Stimulated activated CD8-positive, alpha-beta memory T cell treated with anti-CD3 and anti-CD28 coated beads, Interleukin-2, amount 100 ng/mL, for 48 hours (primary cell): ENCODE measurements at places on chromosomes 11 and 22.

- DNase-seq, result peak; percentile 10
Measured at GRCh38 chr22:27134315-27134701, 476.9 kb downstream of the MIAT start.

DNA sequence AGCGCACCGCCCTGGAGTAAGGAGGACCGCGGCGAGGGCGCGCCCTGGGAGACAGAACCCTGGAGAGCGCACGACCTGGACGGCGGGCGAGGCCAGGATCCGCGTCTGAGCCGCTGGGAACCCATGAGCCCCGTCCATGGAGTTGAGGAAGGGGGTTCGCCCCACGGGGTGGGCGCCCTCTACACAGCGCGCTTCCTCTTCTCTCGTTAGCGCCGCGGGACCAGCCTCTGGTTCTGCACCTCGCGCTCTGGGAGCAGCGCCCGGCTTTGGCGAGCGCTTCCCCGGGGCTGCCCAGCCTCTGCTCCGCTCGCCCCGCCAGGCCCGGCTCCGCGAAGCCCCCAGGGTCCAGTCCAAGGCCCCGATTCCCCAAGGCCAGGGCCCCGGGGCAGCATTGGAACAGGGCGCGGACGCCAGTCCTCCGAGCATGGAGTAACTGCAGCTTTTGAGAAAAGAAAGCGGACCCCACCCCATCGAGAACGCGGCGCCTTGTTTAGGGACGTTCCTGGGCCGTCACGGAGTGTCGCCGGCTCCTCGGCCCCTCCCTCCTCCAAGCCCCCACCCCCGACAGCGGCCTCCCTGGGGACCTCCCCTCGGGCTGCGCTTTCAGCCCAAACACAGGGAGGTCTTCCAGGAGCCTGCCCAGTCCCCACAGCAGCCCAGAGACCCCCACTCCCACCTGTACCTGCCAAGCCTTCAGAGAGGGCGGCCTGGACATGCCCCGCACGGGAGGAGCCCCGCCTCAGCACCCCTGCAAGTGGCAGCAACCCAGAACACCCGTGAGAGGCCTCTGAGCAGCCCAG is 56.2 kb downstream of the BRD1 start:
- no peak for DNase-seq

DNA sequence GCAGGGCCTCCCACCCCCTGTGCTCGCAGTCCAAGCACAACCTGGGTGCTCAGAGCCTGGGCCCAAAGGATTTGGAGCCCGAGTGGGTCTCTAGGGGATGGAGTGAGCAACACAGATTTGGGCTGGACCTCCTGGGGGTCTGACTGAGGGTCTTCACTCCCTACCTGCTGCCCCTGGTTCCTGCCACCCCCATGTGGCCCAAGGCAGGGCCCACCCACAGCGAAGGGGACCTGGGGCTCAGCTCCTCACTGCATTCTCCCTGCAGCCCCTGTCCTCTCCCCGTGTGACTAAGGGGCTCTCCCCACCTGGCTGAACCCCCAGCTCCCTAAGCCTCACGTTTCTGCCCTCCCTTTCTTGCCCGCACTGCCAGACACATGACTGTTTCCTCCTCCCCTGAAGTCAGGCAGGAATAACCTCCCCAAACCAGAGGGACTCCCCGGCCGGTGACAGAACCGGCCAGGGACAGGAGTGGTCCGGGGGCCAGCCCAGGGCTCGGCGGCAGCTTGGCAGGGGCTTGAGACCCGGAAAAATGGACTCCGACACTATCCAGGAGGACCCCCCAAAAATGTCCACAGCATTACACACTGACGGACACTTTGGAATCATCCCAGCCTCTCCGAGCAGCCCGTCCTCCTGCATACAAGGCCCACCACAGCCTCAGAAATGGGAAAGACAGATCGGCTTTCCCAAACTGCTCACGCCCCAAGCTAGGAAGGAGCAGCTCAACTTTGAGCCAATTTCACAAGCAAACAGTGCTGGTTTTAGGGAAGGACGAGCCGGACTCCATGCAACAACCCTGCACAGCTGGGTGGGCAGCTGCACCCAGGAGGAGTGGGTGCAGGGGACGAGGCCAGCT is 57.8 kb downstream of the BRD1 start:
- no peak for DNase-seq

DNA sequence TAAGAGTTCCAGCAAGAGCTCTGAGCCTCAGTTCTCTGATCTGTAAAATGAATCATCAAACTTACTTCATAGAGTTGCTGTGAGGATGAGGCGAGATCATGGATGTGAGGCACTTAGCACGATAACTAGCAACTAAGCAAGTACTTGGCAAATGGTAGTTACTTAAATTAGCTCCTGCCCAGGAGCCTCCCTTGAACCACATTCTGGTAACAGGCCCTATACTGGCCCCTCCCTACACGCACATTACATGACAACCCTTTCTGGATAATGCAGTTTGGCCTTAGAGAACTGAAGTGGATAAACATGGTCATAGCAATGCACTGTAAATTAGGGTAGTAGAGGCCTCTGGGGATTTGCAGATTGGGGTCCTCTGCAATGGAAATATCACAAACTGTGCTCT is 187.4 kb upstream of the NARS2 start:
- no peak for DNase-seq

DNA sequence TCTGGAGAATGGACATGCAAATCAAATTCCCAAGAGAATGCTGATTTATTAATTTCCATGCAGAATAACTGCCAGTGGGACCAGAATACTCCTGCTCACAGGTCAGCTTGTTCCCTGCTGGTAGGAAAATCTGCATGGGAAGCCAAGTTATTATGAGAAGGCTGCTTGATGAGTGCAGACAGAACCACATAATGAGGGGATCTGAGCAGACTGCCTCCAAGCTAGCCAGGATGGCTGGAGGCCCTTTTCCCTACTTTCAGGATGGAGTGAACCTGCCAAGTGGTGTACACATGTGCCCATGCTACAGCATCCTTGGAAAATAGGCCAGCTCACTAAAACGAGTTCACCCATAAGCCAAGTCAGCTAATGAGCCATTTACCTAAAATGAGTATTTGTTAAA is 55.2 kb upstream of the ZBED5 start:
- no peak for DNase-seq

DNA sequence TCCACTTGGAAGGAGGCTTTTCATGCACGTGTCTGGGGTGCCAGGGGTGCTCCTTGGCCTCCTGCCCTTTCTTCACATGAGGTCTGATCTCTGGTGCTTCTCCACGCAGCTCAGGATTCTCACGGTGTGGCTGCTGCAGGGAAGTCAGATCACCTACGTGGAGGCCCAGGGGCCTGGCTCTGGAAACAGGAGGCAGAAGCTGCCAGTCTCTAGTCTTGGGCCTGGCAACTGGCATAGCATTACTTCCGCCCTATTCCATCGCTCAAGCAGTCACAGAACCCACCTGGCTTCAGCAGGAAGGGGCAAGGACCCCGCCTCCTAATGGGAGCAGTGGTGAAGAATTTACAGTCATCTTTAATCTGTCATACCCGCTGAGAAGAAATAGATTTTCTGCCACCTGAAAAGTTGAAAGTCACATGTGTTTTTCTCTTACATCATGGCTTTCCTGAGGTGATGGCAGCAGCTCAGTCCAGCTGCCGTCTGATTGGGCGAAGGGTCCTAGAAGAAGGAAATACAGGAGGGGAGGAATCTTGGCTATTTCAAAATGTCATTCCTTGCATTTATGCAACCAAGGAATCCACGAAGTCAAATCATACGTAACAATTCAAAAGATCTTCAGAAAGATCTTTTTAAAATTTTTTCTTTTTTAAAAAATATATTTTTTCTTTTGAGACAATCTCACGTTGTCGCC is 50.1 kb upstream of the DKK3 start:
- no peak for DNase-seq

GRCh38 chr11:69064394-69064957 is 15.7 kb downstream of the TPCN2 start:
- DNase-seq, result no peak

- no peak for DNase-seq
Measured at GRCh38 chr11:116184763-116185162, 588.0 kb downstream of the BUD13 start.

- no peak for DNase-seq
Measured at GRCh38 chr22:24420072-24420976, 7.1 kb upstream of the ADORA2A start.

GRCh38 chr11:122786896-122787295 is 51.4 kb upstream of the CRTAM start:
- no peak for DNase-seq

DNA sequence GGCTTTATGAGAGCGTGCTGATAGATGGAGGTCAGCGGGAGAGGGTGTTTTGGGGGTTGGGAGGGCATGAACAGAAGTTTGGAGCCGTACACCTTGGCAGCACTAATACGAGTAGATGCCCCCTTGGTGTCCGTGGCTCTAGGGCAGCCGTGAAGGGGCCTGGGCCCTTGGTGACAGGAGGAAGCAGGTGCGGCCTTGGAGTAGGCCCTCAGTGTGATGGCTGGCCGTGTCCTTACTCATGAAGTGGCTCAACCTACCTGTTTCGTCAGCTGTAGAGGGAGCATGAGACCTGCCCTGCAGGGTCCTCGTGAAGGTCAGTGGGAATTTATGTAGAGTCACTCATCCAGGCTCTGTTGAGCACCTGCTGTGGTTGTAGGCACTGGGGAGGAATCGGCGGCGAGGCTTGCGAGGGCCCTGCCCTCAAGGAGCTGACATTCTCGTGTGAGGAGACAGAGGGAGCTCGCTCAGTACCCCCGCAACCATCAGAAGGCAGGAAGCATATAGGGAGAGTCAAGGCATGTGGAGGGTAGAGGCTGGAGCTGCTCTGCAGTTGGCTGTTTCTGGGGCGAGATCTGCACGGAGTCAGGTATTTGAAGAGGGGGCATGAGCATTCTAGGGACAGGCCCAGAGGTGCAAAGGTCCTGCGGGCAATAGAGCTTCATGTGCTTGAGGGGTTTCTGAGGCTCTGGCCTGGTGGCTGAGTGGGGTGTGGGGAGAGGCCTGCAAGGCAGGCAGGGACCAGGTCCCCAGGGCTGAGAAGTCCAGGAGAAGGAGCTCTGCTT is 39.6 kb downstream of the TBC1D22A start:
- DNase-seq, result no peak

DNA sequence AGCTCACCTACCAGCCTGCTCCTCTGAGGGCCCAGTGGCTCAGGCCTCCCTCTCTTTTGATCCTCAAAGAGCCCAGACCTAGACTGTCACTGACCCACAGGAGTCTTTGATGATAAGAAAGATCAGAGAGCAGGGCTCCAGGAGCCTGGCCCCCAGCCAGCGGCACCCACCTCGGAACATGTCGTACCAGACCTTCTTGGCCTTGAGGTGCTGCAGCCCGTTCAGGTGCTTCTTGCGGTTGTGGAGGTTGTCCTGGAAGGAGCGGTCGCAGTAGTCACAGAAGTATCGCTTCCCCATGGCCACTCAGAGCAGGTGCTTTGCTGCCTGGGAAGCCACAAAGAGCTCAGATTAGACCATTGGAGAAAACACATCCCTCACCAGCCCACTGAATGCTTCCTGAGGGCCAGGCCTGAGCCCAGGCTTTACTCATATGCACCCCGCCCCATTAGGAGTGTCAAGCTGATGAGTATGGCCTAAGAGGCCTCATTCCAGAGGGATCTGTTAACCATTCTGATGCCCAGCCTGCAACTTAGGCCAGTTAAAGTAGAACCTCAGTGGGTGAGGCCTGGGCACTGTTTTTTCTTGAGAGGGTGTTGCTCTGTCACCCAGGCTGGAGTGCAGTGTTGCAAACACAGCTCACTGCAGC is 18.4 kb downstream of the ZMAT5 start:
- DNase-seq, result no peak

DNA sequence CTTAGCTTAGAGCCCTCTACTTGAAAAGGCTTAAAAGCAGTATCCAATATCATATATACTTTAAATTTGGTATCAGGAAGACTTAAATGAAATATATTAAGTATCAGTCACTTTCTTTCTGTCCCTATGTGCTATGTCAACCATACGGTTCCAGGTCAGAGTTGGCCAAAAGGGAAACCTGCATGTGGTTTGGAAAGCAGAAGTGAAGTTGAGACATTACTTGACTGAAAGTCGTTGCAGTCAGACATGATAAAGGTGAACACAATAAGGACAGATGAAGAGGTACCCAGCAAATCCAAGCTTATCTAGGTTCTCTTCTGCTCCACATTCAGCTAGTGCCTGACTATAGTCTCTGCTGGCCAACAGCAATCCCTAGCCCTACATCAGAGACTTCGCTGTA is 336.8 kb downstream of the KCNA4 start:
- DNase-seq, result no peak

GRCh38 chr22:44380756-44381486 is 68.2 kb upstream of the SHISAL1 start:
- no peak for DNase-seq

DNA sequence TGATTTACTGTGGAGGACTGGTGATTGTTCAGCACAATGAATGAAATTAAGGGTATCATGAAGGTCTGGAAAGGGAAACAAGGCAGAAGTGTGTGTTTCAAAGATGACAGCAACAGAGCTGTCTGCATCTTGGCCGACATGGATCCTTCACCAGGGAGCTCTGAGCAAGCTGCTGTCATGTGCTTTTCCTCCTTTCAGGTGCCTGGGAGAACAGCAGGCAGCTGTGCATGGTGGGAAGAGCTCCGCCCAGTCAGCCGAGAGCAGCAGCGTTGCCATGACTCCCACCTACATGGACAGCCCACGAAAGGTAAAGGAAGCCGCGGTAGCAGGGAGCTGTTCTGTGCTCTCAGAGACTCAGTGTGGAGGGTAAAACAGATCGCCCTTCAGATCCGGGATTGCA is 87.1 kb upstream of the YWHAH start:
- DNase-seq, result no peak

GRCh38 chr11:86449993-86450629 is 75.4 kb downstream of the CCDC81 start:
- no peak for DNase-seq

GRCh38 chr22:46604306-46604690 is 15.9 kb upstream of the GRAMD4 start:
- peak; percentile 71 for DNase-seq

DNA sequence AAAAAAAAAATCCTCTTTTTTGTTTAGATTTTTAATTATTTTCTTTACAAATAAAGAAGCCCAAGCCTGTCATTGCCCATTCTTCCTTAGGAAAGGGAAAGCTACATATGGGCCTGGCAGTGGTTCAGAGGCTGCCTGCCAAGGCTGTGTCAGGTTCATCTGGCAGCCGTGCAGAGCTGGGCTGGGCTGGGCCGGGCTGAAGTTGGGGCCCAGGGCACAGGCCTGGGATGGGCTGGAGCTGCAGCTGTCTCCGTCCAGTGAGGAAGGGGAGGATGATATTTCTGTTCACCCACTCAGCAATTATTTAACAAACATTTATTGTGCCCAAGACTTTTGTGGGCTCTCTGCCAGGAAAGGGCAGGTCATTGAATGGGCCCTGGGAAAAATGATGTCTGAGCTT is 4.6 kb downstream of the PRR5L start:
- DNase-seq, result no peak

GRCh38 chr11:1770528-1770927 is 6.8 kb upstream of the CTSD start:
- no peak for DNase-seq
